ENCODE measurements at places on chromosomes 2 and 18.

- DNase-seq = no peak
Measured at GRCh38 chr2:62217421-62217820, 21.5 kb downstream of the B3GNT2 start.

GRCh38 chr2:184577743-184578142 lies 20.6 kb upstream of the ZNF804A start:
- no peak for DNase-seq

DNA sequence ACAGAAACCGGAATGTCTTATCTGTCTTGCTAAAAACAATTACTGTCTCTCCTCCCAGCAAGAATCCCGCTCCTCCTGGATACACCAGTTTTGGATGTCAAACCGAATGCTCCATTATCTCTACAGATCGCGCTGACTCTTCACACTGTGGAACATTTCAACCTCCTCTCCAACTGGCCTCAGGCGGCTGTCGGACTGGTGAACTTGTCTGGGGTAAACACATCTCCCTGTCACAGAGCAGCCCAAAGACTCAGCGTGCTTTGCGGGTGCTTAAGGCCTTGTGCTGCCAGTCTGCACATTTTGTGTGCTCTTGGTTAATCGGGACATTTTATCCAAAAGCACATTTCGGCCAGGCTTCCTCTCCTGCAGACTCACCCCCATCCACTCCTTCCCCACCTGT lies 173.1 kb downstream of the ICOS start:
- DNase-seq = no peak

- DNase-seq = no peak
Measured at GRCh38 chr2:52976143-52976949, 791.3 kb upstream of the CHAC2 start.

GRCh38 chr2:12807907-12808810 lies 91.4 kb downstream of the TRIB2 start:
- DNase-seq = no peak

GRCh38 chr18:62717169-62717924 lies 2.0 kb downstream of the PHLPP1 start:
- DNase-seq = peak; percentile 57

DNA sequence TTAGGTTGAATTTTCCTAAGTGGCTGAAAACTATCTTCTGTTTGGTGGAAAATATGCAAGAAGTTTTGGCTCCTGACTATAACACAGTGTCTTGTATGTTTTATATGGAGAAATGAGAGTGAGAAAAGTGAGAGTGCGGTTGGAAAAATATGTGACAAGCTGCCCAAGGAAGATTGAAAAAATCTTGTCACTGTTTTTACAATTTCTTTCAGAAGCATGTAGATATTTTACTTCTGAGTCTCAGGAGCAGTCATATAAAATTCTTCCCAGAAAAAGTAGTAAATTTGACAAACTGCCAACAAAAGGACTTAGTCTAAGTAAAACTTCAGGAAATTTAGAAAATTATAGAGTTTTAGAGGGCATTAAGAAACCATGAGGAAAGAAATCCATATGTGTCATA lies 19.4 kb upstream of the RMND5A start:
- no peak for DNase-seq

DNA sequence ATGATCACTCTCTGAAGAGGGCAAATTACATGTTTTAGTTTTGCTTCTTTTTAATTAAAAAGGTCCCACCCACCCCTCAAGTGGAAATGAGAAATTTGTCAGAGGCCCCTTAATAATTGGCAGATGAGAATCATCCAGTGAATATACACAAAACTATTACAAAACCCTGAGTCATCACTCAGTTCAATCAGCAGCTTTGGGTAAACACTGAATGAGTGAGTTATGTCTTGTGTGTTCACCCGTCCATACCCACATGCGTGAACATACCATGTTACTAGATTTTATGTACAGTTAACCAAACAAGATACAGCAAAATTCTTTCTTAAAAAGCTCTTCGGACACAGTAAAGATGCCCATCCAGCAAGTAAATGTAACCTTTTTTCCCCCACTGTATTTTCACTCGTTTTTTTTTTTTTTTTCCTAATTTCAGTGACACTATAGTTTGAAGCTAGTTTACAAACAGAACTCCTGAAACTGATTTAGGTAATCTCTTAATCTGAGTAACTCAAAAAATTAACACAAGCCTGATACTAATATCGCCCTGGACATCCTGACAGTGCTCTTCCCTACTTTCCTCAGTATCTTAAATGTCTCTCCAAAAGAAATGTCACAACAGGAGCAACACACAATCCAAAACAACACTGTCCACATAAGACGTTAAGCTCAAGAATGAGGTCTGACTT lies 1.4 kb downstream of the PSME4 start:
- DNase-seq = no peak

DNA sequence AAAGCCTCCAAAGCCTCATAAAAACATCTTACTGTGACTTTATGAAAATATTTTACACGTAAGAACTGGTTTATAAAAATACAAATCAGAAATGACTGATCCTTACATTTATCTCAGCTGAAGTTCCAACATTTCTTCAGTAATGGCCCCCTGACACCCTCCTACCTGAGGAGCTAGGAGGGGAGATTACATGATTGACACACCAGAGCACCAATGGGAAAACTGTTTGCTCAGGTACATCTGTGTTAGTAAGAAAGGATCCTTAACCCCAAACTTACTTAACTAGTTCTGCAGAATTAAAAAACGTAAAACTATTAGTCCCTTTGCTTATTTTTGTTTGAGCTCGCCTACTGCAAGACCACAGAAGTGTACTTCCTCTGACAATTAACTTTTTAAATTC lies 27.0 kb downstream of the ENOSF1 start:
- no peak for DNase-seq

DNA sequence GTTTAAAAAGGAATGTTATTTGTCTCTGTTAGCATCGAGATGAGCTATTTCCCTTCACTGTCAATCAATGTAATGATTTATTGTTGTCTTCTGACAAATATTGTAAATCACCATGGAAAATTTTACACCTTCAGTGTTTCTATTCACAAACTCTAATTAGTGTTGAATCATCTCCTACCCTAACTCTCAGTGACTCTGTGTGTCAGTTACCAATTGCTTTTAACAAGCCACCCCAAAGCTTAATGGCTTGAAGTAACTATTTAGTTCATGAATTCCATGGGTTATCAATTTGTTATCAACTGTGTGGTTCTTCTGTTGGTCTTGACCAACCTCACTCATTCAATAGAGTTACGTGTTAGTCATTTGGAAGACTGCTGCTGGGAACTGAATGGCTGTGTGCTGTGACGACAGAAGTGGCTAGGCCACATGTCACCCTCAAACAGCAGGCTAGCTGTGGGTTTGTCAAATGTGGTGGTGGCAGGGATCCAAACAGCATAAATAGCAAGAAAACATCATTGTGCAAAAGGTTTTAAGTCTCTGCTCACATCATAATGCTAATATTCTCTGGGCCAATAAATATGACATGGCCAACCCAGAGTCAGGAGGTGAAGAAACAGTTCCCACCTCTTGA lies 910.8 kb upstream of the CDH2 start:
- DNase-seq = no peak

DNA sequence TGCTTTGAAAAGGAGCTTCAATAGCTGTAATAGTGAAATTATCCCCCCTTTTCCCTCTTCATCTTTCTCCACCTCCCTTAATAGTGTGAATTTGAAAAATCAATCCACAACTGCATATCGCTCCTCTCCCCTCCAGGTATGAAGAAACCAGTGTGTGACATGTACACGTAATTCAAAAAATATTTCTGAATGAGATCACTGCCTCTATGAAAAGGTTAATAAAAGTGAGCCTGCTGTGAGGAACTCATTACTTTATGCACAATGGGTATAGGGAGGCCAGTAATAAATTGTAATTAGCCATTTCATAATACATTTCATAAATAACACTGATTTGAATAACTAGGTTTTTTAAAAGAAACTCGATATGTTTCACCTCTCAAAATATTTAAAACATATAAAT lies 209.0 kb upstream of the KYNU start:
- no peak for DNase-seq

DNA sequence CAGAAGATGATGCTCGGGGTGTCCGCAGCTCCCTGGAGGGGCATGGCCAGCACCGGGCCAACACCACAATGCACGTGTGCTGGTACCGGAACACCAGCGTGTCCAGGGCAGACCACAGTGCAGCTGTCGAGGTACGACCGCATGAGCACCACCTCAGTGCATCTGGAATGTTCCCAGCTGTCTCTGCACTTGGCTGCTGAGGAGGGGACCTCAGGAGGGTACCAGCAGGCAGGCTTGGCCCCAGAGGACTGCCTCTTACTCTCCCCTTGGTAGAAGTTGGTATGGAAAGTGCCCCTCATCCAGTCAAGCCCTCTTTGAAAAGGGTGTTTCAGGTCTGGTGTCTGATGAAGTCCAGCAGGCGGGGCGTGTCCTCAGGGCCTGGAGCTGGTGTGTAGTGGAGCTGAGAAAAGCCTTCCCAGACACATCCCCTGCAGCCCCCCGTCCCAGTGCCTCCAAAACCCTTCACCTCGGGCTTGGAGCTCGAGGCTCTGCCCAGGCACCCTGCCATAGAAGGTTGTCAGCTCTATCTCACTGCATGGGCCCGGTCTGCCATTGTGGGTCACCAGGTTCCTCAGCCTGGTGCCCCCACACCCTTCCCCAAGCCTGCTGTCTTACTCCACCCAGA lies 16.7 kb downstream of the STK25 start:
- DNase-seq = no peak

DNA sequence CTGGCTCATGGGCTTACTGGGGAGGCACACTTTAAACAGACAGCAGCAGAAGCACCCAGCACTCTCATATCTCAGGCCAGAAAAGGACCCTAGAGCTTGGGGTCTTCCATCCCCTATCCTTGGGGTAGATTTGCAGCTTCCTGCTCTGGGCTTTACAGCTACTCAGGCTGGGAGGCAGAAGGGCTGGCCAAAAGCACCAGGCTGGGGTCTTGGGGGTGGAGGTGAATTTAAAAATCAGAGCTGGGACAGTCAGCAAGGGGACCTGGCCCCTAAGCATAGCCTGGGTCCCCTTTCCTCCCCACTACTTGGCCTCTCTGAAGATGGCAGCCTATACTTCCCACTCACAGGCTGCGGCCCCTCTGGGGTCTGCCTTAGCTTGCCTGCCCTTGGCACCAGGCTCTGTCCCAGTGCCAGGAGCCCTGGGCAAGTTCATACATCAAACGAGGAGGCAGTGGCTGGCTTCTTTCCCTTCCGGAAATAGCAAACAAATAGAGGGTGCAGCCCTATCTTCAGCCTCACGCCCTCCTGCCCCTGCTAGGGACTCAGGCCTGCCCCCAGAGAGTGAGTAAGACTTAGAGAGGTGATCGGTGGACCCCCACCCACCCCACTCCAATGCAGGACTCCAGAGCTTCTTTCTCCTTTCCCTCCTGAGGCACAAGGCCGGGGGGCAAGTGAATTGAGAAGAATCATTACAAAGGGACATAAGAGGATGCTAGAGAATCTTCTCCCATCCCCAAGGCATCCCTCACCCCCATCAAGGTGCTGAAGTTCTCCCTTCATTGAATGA lies 26.0 kb upstream of the TNS1 start:
- DNase-seq = no peak

DNA sequence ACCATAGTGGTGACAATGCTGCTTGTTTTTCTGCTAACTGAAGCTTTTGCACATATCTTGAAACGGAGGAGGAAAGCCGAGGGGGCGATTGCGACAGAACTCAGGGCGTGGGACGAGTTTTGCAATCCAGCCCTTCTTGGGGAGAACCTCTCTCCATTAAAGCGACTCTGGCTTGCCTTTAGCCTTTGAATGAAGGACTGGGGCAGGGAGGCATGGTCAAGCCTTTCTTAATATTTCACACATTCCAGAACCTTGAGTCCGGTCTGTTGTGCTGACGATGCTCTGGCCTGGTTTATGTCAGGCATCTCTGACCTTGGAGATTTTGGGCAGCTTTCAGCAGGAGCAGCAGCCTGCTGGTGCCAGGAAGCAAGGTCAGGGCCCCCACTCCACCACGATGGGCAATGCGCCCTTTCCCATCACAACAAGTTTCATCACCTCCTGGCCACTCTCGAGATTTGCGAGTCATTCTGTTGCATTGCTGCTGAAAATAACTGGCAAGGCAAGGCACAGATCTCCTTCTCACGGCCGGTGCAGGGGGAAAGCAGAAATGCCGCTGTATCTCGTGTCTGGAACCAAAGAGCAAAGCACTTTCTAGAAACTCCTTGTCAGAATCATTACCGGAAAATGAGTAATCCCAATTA lies 10.8 kb downstream of the EMILIN2 start:
- DNase-seq = no peak

DNA sequence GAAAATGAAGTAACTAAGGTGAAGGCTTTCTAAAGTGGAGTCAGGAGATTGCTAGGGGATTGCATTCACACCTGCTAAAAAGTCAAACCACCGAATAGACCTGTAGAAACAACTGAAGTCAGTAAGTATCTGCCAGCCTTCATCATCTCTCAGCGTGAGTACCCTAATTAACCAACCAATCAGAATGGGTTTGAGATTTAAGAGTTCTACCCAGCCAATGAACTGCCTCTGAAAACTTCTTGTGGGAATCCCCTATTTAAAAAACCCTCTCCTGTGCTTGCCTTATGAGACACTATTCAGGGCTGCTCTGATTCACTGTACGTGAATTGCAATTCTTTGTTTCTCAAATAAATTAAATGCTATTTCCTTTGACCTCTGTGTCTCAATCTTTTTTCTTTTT lies 3.4 kb upstream of the FAM161A start:
- DNase-seq = no peak

DNA sequence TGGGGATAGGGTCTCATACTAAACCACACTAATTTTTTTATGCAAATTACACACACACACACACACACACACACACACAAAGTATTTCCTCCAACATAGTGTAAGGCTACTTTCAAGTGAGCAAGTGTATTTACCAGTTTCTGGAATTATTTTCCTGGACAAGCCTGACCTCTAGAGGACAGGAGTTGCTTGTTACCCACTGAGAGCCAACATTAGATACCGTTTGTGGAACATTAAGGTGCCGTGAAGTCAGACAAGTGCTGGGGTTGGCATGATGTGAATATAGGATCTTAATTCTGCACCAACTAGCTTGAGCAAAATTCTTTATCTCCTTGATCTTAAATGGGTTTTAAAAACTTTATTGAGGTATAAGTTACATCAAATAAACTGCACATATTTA lies 39.3 kb upstream of the SERPINB2 start:
- DNase-seq = no peak

GRCh38 chr2:85503168-85503850 lies 35.7 kb upstream of the MAT2A start:
- no peak for DNase-seq

DNA sequence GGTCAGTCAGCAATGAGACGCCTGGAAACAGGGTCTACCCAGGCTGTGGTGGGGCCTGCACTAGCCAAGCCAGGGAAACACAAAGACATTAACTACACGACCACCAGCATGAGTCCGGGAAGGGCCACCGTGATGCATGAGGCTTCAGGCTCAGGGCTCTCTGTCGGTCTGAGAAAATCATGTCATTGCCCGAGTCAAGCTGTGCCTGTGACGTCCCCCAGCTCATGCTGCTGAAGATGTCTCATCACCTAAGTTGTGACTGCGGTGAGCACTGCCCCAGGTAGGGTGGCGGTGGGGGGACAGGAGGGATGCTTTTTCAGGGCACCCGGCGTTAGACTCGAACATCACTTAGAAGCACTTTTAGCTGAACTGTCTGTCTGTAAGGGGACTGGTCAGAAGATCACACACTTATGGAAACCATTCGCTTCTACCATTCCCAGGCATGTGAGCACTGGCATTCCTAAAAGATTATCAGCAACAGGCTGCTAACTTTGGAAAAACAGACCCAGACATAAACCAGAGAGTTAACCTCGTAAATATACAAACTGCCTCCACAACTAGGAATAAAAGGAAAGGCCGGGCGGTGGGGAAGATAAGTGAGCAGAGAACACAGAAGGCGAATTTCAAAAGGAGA lies 234.5 kb downstream of the HDAC4 start:
- no peak for DNase-seq

GRCh38 chr2:187504312-187504921 lies 49.8 kb downstream of the TFPI start:
- DNase-seq = no peak
